ENCODE measurements at places on chromosomes 2 and 18. TPM values are rescaled to one million over a fixed set of nuclear protein-coding genes. Genes with fewer than 3 reads are reported as not detected.

DNA sequence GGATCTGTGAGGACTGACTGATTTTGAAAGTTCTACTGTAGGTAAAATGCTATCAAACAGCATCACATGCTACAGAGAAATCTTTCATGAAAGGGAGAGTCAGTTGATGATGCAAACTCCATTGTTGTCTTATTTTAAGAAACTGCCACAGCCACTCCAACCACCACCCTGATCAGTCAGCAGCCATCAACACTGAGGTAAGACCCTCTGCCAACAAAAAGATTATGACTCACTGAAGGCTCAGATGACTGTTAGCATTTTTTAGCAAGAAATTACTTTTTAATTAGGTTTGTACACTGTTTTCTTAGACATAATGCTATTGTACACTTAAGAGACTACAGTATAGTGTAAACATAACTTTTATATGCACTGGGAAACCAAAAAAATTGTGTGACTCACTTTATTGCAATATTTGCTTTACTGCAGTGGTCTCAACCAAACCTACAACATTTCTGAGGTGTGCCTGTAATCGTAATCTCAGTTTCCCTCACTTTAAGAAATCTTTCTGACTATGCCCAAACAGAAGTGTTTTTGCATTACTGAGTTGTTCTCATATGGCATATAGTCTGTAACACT, 42.8 kb downstream of the METTL8 start:
- DNase-seq = no peak

DNA sequence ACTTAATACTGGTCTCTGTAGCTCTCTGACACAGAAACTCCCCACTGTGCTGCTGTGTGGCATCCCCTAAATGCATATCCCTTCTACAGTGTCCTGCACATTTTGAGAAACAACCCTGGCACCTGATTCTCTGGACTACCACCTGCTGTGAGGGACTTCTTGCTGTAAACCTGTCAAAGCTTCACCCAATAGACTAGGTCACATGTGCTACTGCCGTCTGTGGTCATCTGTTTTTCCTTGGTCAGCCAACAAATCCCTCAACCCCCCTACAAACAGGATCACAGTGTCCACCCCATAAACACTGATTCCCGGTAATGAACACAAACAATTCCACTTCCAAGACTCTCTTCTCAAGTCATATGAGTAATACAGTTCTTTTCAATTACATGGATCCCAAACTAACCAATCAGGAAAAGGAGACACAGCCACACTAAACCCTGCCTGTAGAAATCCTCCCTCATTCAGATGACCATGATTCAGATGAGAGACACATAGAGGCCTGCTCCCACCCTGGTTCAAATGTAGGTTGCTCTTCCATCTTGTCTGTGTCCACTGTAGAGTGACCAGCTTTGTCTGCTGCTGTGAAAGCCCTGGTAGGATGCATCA, 1157.4 kb downstream of the RPIA start:
- no peak for DNase-seq

- no peak for DNase-seq
Measured at GRCh38 chr2:180716186-180717180, 263.9 kb upstream of the UBE2E3 start.

Gene TUBB8B
- total RNA-seq = not detected

DNA sequence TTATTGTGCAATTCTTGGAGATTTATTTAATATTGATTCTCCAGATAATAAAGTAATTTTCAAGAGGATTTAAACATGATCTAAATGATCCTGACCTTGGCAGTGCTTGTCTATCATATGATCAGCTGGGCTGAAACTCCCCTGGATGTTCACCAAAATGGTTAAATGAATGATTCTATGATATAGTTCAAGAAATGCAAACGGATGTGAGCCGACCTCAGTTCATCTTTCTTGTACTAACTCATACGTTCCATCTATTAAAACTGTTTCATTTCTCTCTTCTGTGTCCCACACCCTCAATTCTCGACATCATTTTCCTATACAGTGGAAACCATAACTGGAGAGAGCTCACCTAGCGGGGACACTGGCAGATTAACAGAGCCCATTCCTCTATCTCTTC, 281.7 kb upstream of the CCDC68 start:
- DNase-seq = no peak

DNA sequence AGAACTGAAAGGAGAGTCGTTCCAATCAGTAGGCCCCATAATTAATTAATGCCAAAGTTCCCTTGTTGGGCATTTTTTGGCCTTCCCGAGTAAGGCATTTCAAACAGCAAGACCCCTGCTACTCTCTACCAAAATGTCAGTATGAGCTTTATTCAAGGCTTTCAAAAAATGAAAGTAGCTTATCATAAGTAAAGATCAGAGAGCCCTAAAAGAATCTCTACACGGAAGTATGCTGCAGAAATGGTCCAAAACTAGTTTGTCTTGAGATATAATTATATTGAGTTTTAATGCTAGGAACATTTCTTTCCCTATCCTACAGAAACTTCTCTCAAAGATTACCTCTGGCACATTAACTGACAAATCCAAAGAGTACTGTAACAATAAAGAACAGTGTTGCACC, 43.9 kb downstream of the RTN4 start:
- DNase-seq = no peak

- no peak for DNase-seq
Measured at GRCh38 chr2:52077159-52077558, 1045.2 kb upstream of the NRXN1 start.

GRCh38 chr2:164737612-164738081, 104.0 kb downstream of the COBLL1 start:
- DNase-seq = peak; percentile 67

- DNase-seq = no peak
Measured at GRCh38 chr2:23556929-23557328, 171.9 kb downstream of the KLHL29 start.

DNA sequence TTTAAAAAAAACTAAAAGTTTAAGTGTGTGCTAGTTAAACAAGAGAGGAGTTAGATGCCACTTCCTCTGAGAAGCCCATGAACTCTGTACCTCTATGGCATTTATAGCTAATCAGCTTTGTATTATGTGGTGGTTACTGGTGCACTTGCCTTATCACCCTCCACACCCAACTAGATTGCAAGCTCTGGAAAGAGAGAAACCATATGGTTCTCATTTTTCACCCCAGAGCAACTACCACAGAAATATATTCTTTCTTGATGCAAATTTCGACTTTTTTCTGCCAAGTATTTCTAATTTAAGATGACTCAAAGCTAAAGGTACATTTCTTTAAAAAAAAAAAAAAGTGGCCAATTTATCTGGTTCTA, 24.2 kb downstream of the RAPH1 start:
- DNase-seq = no peak

- no peak for DNase-seq
Measured at GRCh38 chr18:23154823-23155500, 19.7 kb downstream of the CABLES1 start.

- no peak for DNase-seq
Measured at GRCh38 chr2:9793156-9793917, 49.9 kb upstream of the TAF1B start.

DNA sequence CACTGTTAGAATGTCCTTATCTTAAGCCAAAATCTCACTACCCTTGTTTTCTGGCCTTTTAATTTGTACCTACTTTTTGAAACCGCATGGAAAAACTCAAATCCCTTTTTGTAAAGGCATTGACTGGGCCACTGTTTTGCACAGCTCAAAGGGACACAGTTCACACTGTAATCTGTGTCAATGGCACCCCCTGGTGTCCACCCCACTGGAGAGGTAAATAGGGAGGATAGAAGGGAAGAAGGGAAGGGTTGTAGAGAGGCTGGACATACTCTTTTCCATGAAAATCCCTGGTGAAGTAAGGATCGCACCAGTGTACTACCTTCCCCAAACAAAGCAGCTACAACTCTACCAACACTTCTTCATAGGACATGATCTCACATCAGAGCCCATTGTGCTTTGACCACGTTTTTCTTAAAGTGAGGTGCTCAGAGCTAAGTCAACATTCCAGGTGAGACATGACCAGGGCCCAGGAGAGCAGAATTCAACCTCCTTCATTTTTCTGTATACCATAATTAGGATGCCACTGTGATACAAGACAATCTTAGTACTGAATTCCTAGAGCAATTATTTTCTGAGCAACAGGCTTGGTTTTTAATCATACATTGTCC, 92.4 kb upstream of the RMDN2 start:
- peak; percentile 86 for DNase-seq

- DNase-seq = peak; percentile 61
Measured at GRCh38 chr2:62593825-62594224, 87.8 kb upstream of the TMEM17 start.

DNA sequence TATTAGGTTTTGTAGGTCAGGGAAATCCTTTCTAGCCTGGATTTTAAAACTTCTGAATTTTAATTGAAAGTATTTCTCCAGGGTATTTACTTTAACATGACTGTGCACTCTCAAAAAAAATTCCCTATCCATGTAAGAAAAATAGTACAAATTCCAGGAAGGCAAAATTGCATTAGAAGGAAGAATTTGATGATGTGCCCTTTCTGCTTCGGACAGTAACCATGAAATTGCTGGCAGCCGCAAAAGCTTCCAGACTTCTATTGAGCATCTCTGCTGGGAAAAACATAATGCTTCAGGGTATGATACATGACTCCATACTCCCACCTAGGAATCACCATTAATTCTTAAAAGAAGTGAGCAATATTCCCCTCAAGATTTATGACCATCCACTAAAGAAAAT, 17.2 kb upstream of the KLF7 start:
- no peak for DNase-seq

DNA sequence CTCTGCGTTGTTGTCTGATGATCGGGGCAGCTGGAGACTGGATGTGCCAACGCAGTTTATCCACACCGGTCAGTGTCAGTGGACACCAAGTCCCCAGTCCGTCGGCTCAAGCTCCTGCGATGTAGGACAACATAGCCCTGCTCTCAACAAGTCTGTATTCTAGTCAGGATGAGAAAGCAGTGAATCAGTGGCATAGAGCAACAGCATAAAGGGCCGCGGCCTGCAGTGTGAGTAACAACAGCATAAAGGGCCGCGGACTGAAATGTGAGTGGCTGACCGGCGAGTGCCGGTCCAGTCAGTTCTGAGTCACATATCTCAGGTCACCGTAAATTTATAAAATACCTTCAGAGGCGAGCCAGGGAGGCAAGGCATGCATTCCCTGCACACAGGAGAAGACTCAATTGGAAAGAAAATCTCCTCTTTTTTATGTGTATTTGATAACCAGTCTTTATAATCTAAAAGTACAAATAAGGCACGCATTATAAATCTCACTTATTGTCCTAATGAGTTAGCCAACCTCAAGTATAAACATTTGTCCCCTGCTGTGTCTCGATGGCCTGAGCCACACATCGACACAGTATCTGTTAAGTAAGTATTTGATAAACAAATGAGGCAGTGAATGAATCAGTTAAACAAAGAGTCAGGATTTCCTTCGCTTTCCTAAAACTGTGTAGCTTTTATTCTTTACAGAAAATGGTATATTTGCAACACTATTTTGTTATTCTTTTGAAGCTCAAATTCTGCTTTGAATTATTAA, 33.8 kb upstream of the NFATC1 start:
- no peak for DNase-seq

Gene CREG2
- not detected for total RNA-seq

DNA sequence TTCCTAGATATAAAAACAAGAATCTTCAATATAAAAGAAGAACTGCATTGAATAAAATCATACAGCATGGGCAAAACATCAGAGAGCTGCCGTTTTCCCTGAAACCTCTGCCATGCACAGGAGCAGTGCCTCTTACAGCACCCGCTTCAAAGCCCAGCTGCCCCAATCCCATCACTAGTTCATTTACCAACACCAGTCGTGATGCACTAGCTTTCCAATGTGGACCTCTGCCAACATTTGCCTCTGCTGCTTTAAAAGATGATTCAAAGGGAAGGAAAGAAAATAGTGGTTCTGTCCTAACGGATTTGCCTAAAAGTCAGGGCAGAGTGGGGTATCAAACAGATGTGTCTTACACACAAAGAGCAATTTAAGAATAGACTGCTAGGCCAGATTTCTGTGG, 43.4 kb upstream of the AP1S3 start:
- DNase-seq = no peak

DNA sequence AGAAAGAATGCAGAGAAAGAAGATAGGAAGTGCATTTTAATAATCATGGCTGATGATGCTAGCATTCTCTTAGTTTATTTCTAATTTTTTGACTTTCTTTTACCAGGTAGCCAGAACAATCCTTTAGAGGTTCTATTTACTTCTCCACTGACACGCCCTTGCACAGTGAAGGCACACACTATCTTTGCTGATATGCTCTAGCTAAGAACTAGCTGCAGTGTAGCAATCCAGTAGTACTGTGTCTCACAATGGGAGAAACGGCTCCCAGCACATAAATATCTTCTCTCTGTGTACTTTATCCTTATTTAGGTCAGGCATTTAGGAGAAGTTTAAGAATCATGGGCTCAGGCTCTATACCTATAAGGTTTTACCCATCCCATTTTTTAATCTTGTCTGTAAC, 1005.4 kb downstream of the LRP1B start:
- DNase-seq = no peak

GRCh38 chr2:143248631-143249030, 119.4 kb downstream of the ARHGAP15 start:
- no peak for DNase-seq

Gene REG3A
- total RNA-seq = not detected

GRCh38 chr2:175430236-175430635, 248.7 kb upstream of the ATP5MC3 start:
- no peak for DNase-seq

Gene CHMP1B
- total RNA-seq = 18.2 TPM

All from right lobe of liver (tissue), 6 donors.